Activated T-helper 1 cell treated with anti-CD3 and anti-CD28 coated beads, Interleukin-2, amount 50 U/mL, for 16 hours (primary cell): ENCODE measurements at places on chromosomes 7 and 10.

DNA sequence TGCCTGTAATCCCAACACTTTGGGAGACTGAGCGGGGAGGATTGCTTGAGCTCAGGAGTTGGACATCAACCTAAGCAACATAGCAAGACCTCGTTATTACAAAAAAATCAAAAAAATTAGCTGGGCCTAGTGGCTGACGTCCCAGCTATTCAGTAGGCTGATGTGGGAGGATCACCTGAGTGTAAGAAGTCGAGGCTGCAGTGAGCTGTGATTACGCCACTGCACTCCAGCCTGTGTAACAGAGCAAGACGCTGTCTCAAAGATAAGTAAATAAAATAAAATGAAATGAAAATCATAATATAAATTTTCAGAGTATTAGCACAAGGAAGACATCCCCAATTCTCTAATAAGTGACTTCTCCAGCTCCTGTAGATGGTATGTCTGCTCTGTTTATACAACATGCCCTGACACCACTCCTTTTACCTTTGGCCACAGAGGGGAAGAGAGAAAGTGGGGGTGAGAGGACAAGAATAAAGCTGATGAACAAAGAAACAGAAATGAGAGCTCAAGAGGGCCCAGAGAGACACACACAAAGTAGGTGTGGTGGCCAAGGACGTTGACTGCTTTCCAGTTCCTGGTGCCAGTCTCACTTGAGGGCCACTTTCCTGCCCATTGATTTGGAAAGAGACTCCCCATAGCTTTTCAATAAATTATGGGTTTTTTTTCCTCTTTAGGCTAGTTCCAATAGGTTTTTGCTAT lies 62.9 kb downstream of the PTTG1IP2 start:
- DNase-seq: no peak

- DNase-seq: no peak
Measured at GRCh38 chr7:17580856-17581255, 282.4 kb downstream of the AHR start.

- no peak for DNase-seq
Measured at GRCh38 chr10:101968940-101969321, 87.0 kb downstream of the ARMH3 start.

GRCh38 chr7:85014936-85015660 lies 171.8 kb downstream of the SEMA3D start:
- DNase-seq: no peak

- no peak for DNase-seq
Measured at GRCh38 chr10:27153845-27154193, 365 bp downstream of the YME1L1 start.

DNA sequence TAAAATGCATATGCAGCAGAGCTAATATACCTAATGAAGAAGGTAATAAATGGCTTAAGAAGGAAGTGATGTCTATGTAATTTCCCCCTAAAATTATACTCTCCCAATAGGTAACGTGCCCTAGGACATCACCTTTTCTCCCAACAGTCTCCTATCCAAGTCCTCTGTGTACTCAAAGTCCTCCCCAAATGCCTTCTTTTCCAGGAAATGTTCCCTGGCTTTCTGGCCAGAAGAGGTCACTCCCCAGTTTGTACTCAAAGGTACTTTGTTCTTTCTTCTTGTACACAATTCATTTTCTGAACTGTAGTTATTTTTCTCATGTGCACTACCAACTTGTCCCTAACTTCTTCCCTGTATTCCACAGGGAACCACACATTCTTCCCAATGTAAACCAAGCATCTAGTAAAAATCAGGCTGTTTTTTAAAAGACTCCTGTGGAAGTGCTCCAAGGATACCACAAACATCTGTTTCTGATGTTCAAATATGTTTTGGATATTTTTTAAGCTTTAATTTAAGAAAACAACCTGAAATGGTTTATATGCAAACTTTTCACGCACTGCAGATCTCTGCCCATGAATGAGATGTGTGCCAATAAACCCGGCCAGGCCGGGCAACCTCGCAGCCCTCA lies 262.3 kb upstream of the KLF14 start:
- no peak for DNase-seq

DNA sequence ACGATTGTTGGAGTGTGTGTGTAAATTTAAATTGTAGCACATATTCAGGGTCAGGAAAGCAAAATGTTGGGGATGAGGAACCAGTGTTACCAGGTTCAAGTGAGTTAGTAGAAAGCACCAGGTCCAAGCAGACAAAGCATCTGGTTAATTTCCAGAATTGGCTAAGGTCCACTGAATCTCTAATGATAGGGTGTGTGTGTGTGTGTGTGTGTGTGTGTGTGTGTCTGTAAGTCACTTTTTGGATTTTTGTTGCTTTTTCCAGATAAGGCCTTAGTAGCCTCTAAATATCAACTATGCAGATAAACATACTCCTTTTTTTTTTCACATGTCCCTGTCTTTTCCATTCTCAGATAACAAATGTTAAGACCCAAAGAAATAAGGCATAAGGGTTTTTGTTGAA lies 36.6 kb upstream of the FMC1 start:
- DNase-seq: no peak

GRCh38 chr10:50291261-50291850 lies 40.0 kb upstream of the ASAH2 start:
- no peak for DNase-seq
